GM12891 (cell line): ENCODE measurements at places on chromosomes 6 and 20.

DNA sequence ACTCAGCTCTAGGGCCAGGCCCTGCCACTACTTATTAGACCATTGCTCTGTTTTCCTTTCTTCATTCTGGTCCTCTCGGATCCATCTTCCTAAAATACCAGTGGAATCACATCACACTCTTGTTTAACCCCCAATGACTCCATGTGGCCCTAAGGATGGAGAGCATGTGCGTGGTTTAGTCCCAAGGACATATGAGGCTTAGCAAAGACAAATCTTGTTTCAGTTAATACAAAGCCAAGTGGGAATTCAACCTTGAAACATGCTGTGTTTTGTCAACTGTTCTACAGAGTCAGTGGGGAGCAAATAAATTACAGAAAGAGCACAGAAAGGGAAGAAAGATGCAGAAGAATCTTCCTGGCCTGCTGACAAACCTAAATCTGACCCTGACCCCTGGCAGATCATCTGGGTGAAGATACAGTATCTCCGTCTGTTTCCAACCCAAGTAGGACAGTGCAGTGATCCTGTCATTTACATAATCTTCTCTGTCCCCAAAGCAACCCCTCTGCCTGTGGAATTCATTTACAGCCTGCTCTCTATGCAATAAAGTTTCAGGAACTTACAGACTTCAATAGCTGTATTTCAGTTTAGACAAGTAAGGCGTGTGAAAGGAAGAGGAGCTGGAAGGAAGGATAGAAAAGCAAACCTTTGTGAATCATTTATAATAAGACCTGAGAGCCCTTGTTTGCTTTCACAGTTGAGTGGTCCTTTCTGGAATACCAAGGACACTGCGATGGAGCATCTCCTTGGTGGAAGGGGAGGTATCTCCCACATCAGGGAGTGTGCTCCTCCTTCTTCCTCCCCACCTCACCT lies 144.0 kb downstream of the THBS2 start:
- DNase-seq, result no peak

GRCh38 chr6:17472653-17473183 lies 79.3 kb downstream of the CAP2 start:
- DNase-seq, result no peak

DNA sequence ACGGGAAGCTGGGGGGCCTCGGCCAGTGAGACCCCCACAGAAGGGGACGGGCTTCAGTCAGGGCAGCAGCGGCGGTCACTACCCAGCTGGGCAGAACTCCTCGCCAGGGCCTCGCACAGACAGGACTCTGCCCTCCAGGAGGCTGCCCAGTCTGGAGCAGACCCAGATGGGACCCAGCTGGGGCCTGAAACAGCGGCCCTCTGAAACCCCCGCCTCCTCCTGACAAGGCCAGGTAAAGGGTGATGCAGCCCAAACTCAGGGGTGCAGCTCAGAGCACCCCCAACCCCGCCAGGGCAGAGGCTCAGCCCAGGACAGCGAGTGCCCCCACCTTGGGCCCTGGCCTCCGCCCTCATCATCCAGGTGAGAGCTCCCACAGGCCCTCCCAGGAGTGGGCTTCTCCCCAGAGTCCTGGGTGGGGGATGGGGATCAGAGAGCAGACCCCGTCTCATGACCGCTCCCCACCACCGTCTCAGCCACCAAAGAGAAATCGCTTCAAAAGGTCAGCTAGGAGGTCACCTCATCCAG lies 2.2 kb downstream of the EEF1A2 start:
- no peak for DNase-seq

GRCh38 chr6:39416728-39417127 lies 94.2 kb upstream of the KCNK16 start:
- DNase-seq, result no peak

- no peak for DNase-seq
Measured at GRCh38 chr20:56002908-56003800, 2.2 kb downstream of the CBLN4 start.

DNA sequence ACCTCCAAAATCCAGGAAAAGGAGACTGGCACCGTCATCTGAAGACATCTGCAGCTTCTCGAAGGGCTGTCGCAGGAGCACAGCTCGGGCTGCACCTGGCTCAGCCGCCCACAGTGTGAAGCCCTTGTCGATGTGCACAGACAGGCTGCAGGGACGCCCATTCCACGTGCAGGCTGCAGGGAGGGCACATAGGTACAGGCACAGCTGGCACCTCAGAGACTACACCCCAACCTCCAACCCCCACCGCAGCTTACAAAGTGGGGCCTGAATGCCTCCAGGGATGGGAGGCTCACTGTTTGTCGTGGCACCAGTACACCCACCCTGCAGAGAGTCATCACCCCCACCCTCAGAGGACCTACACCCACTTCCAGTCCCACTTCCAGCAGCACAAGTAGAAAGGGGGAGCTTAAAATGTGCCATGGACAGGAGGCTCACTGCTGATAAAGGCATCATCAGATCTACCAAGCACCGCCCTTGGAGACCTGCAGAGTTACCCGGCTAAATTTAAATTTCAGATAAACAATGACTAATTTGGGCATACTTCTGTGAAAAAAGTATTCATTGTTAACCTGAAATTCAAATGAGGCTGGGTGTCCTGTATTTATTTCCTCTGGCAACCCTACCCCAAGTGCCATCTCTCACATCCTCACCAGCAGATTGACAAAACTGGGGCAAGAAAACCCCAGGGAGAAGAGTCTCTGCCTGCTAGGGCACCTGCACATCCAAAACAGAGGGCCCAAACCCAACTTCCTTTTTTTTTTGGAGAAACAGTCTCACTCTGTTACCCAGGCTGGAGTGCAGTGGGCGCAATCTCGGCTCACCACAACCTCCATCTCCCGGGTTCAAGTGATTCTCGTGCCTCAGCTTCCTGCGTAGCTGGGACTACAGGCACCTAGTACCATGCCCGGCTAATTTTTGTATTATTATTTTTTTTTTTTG lies 7.7 kb upstream of the CDK5RAP1 start:
- no peak for DNase-seq

- no peak for DNase-seq
Measured at GRCh38 chr6:12593771-12594529, 122.6 kb upstream of the PHACTR1 start.

DNA sequence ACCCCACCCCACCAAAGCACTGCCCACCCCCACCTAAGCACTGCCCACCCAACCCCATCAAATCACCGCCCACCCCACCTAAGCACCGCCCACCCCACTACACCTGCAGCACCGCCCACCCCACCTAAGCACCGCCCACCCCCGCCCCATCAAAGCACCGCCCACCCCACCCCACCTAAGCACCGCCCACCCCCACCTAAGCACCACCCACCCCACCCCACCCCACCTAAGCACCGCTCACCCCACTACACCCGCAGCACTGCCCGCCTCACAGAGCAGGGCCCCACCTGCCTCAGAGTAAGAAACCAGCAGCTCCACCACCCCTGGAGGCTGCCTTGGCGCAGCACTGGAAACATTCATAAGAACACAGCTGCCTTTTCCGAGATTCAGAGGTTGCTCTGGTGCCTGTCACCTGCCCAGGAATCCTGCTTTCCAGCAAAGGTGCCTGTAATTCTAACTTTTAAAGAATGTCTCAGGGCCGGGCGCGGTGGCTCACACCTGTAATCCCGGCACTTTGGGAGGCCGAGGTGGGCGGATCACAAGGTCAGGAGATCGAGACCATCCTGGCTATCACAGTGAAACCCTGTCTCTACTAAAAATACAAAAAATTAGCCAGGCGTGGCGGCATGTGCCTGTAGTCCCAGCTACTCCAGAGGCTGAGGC lies 148.2 kb downstream of the BMP7 start:
- no peak for DNase-seq

- no peak for DNase-seq
Measured at GRCh38 chr6:34095741-34096140, 50.1 kb downstream of the GRM4 start.

- no peak for DNase-seq
Measured at GRCh38 chr6:8623441-8623840, 188.1 kb upstream of the SLC35B3 start.

DNA sequence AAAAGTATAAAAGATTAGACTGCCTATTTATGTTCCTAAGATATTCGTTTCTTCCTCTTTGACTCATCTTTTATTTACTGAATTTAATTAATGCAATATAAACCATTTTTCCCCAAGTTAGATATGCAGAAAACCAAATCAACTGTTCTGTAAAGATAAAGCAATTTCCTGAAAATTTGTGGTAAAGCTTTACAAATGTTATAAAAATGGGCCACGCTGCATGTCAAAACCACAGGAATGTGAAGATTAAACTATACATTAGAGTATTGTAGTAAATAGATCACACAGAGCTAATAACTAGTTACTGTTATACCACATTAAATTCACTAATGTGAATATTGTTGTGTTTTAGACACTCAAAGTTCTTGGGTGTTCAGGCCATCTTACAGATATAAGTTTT lies 83.4 kb downstream of the OPN5 start:
- no peak for DNase-seq

DNA sequence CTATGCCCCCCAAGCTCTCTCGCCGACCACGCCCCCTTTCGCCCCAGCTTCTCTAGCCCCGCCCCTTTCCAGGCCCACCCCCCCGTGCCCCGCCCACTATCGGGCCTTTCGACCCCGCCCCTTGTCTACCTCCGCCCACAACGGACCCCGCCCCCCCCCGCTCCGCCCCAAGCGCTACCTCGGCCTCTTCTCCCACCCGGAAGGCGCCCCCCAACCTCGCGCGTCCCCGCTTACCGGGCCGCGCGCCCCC lies 200 bp downstream of the ZBTB22 start:
- no peak for DNase-seq

DNA sequence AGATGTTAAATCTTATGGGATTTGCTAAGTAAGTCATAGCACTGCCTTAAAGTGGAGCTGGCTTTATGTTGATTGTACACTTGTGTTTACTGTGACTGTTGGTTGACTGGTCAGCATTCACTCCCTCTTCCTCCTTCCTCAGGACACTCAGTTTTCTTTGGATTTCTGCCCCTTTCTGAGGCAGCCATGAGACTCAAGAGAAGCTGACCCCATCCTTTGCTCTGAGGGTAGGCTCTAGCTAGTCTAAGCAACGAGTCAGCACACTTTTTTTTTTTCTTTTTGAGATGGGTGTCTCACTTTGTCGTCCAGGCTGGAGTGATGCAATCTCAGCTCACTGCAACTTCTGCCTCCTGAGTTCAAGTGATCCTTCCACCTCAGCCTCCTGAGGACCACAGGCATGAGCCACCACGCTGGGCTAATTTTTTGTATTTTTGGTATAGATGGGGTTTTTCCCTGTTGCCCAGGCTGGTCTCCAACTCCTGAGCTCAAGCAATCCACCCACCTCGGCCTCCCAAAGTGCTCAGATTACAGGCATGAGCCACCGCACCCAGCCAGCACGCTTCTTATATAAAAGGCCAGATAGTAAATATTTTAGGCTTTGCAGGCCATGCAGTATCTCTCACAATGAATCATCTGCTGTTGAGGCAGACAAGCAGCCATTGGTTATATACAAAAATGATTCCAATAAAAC lies 191.4 kb downstream of the NFATC2 start:
- DNase-seq, result no peak

DNA sequence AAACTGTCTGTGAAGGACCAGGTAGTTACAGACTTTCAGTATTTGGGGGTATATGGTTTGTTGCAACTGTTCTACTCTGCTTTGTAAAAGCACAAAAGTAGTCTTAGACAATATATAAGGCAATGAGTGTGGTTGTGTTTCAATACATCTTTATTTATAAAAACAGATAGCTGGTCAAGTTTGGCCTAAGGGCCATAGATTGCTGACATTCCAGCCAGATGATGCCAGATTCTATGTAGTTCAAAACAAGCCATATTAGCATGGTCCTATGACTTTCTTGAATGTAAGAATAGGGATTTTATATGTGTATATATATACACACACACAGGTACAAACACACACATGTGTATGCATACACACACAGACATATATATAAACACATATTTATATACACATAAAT lies 201.8 kb downstream of the GRIK2 start:
- DNase-seq, result no peak

GRCh38 chr6:81987293-81987692 lies 234.8 kb upstream of the TENT5A start:
- DNase-seq, result no peak

DNA sequence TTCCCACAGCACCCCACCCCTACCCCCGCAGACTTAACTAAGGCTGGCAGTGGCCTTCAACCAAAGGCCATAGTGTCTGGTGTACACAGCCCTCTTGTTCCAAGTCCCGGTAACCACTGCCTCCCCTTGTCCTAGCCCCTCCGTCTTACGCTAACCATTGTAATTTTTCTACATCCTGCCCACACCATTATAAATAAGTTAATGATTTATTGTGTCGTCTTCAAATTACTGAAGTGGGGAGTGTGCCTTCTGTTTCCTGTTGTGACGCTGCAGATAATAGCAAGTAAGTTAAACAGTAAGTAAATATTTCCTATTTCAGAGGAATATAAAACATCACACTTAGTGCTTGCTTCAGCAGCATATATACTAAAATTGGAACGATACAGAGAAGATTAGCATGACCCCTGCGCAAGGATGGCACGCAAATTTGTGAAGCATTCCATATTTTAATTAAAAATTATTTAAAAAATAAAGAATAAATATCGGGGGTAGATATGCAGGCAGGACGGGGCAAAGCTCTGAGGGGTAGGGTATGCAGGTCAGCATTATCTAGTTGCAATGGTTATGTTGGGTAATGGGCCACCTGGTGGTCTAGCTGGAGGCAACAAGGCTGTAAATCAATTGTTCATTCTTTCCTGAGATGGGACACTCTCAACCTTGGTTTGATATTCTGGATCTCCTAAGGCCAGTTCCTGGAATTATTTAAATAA lies 15.1 kb downstream of the SRSF6 start:
- no peak for DNase-seq

DNA sequence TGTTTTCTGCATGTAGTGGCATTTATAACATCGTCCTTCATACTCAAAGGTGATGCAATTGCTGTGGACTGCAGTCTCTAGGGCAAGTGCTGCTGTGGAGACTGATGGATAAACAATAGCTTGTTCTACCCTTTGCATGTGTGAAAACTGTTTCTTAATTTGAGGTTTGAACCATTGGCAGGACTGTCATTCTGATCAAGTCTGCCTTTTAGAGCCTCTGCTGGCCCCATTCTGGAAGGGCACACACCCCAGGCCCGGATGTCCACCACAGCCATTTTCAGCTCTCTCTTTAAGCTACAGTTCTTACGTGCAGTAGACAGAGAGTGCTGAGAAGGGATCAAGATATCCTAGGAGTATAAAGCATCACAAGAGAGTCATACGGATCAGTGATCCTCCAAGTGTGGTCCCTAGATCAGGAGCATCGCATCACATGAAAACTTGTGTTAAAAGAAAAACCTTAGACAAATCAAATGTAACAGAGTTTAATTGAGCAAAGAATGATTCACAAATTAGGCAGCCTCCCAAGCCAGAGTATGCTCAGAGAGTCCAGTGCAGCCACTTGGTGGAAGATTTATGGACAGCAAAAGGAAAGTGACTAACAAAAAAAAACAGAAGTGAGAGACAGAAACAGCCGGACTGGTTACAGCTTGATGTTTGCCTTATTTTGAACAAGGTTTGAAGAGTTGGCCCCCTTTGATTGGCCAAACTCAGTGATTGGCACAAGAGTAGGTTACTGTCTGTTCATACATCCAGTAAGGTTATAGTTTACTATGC lies 52.0 kb downstream of the FRK start:
- no peak for DNase-seq

DNA sequence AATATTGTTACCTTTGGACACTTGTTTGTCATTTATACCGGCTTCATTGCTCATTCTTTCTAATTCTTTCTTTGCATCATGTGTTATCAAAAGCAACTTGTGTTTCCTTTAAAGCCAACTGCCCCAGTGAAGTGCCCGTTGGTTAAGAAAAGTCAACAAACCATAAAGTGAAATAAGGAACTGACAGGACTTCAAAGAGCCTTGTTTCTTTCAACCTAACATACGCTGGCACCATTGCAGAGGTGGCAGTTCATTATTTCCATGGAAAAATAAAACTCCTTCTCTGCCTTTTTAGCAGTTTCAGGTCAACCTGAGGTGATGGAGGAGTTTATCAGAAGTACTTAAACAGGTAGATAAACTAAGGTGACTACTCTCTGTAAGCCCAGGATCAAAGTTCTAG lies 28.8 kb downstream of the FERMT1 start:
- DNase-seq, result no peak
